Frontal cortex (tissue), 4 donors: ENCODE measurements at places on chromosomes 4 and X. TPM values are rescaled to one million over a fixed set of nuclear protein-coding genes. Genes with fewer than 3 reads are reported as not detected.

Gene MAGEB17
- not detected for total RNA-seq

Gene PPEF2
- total RNA-seq, result under 0.01 TPM

Gene CYSLTR1
- total RNA-seq, result 1.2 TPM

Gene RHOXF1
- not detected for total RNA-seq

Gene S100P
- total RNA-seq, result 0.41 TPM

Gene PDCL2
- total RNA-seq, result not detected

Gene UPF3B
- 3.7 TPM for total RNA-seq

Gene IBSP
- total RNA-seq, result not detected

Gene UGT2B17
- total RNA-seq, result not detected

Gene SLITRK4
- total RNA-seq, result 52.6 TPM

Gene TNMD
- total RNA-seq, result not detected

Gene STX18
- total RNA-seq, result 17.9 TPM

Gene OPN1MW
- total RNA-seq, result not detected

Gene HOPX
- total RNA-seq, result 78.7 TPM

Gene BANK1
- under 0.01 TPM for total RNA-seq

Gene CXCL1
- 1.2 TPM for total RNA-seq

Gene MAGIX
- 2.4 TPM for total RNA-seq

Gene TACR3
- 2.4 TPM for total RNA-seq

Gene NPY5R
- 39.5 TPM for total RNA-seq

Gene PPEF1
- total RNA-seq, result 16.3 TPM

Gene CHIC2
- total RNA-seq, result 49.7 TPM

Gene OCRL
- 38.7 TPM for total RNA-seq

Gene HMGN5
- total RNA-seq, result 0.41 TPM

Gene N4BP2
- 77.5 TPM for total RNA-seq

Gene MAOB
- 4.9 TPM for total RNA-seq

Gene ANOS1
- total RNA-seq, result 23.2 TPM

Gene TMEM31
- total RNA-seq, result not detected

Gene BTK
- total RNA-seq, result 0.41 TPM

Gene FAM47E
- 4.1 TPM for total RNA-seq

Gene TCEAL6
- 9.4 TPM for total RNA-seq

Gene PRDM8
- 26.9 TPM for total RNA-seq

Gene FDCSP
- total RNA-seq, result not detected

Gene PPP1R2C
- total RNA-seq, result not detected

Gene DCAF12L2
- 7.7 TPM for total RNA-seq
